ENCODE measurements at places on chromosomes 1 and 21.

DNA sequence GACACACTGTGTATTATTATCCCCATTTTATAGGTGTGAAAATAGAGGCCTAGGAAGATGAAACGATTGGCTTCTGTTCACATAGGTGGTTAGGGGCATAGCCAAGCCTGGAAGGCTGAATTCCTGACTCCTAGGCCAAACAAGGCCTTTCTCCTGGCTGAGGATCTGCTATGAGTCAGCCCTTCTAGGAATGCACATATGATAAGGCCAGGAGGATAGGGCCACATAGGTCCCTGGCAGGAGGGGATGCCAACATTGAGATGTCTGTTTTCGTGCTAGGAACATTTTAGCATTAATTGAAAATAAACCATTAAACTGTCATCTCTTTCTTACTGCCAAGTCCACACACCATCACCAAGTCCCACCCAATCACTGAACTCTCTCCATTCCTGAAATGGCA, 9.2 kb downstream of the CSMD2 start:
- DNase-seq: no peak

DNA sequence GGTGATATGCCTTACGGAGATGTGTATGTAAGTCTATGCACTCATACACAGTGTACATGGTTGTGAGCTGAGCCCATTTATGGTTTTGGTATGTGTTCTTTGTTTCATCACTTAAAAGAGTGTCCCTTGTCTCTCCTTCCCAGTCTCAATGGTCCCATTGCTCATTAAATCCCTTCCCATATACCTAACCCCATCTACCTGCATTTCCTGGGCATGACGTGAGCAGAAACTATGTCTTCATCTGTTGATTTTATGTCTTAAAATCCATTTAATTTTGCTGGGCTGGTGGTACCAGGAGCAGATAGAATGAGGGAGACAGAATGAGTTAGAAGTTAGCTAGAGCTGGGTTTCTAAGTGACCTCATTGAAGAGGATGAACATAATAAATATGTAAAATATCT, 44.8 kb downstream of the ADAMTS1 start:
- no peak for DNase-seq

GRCh38 chr21:31354122-31354521, 10.1 kb upstream of the TIAM1 start:
- DNase-seq: no peak

- no peak for DNase-seq
These were observed 129.4 kb downstream of the MRPS6 start for GRCh38 chr21:34202553-34203372.

DNA sequence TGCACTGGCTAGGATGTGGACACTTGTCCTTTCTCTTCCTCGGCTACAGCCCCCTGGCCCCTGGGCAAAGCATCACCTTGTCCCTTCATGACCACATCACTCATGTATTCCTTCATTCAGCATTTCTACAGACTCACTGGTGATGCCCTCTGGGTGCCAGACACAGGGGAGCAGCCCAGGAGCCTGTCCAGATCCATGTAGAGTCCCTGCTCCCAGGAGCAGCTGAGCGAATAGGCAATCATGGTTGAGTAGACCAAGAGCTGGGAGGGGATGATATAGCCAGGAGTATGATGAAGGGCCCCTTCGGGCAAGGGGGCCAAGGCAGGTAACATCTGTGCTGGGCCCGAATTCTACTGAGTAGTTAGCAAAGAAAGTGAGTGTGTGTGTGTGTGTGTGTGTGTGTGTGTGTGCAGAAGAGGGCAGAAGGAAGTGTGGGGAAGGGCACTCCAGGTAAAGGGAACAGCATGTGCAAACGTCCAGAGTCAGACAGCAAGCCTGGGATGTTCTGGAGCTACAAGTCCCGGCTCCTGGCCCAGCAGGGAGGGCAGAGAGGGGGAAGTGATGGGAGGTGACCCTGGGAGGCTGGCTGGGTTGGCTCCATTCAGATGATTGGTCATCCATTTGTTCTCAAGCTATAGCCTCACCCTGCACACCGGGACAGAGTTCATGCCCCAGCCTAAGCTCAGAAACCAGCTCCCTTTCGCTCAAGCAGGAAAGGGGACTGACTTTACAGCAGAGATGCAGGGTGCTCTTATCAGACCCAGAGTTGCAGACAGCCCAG, 21.0 kb upstream of the PIK3CD start:
- DNase-seq: no peak

GRCh38 chr1:41954533-41954944, 35.8 kb upstream of the HIVEP3 start:
- no peak for DNase-seq

- DNase-seq: no peak
These were observed 41.7 kb downstream of the PSMG1 start for GRCh38 chr21:39141502-39141901.

DNA sequence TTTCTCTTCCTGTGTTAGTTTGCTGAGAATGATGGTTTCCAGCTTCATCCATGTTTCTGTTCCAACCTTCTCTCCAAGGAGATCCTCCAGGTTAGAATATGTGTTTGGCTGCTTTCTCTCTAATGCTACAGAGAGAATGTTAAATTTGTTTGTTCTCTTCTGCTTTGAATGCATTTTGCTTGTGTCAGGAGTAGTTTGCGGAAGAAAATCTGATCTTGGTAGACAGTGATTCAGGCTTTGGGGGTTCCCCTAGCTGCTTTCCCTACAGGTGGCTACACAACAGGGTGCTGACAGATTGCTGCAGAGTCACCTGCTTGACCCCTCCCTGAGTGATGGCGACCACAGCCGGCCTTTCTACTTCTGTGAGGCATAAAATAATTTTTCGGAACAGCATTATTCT, 41.8 kb downstream of the MACO1 start:
- DNase-seq: no peak

DNA sequence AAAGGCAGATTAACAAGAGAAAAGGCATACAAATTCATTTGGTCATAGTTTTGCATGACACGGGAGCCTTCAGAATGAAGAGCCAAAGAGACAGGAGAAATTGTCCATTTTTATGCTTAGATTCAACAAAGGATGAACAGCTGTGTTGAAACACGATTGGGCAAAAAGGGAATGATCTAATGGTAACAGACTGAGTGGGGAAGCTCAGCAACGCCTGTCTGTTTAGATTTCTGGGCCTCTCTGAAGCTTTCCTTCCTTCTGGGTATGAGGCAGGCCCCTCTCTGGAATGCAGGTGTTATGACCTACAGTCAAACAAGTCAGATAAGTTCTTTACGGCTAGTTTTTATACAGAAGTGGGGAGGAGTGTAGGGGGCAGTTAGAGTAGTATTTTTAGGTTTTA, 154.6 kb downstream of the RGS7 start:
- DNase-seq: no peak

DNA sequence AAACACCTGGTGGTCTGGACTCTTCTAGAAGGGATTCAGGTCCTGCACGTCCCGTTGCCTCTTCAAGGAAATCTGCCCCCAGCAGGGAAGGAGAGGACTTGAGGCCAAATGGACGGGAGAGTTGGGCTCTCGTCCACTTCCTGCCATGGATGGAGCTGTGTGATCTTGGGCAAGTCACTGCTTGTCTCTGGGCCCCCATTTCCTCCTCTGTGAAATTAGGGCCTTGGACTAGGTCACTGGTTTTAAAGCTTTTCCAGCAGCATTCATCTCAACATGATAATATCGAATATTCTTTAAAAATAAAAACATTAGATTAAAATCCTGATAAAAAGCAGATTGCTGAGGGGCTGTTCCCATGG, 26.9 kb downstream of the LHX4 start:
- DNase-seq: no peak

- no peak for DNase-seq
These were observed 329.8 kb upstream of the BEND5 start for GRCh38 chr1:49106445-49106844.

DNA sequence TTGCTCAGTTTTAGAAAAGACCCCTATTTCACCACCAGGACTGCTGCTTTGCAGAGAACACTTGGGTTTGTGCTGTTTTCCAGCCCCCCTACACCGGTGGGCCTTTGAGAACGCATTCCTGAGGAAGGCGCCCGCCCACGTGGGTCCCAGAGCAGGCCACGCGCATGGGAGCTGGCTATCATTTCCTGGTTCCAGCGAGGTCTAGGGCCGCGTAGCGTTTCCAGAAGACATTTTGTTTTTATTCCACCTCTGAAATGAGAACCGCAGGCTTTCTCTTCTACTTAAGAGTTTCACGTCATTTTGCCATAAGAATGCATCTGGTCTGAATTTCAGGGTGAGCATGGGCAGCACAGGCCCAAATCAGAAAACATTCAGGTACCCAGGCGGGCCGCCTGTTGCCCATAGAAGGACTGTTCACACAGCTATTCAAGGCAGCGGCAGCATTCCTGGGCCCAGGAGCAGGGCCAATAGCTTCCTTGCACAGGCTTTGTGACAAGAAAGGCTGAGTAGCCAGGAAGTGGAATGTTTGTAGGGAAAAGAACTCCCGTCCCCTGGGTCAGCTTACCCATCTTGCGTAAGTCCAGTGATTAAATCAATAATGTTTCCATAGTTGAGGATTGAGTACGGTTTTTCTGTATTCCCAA, 1.4 kb upstream of the KLHL21 start:
- no peak for DNase-seq

GRCh38 chr21:42079008-42079938, 8.2 kb downstream of the UMODL1 start:
- DNase-seq: no peak

DNA sequence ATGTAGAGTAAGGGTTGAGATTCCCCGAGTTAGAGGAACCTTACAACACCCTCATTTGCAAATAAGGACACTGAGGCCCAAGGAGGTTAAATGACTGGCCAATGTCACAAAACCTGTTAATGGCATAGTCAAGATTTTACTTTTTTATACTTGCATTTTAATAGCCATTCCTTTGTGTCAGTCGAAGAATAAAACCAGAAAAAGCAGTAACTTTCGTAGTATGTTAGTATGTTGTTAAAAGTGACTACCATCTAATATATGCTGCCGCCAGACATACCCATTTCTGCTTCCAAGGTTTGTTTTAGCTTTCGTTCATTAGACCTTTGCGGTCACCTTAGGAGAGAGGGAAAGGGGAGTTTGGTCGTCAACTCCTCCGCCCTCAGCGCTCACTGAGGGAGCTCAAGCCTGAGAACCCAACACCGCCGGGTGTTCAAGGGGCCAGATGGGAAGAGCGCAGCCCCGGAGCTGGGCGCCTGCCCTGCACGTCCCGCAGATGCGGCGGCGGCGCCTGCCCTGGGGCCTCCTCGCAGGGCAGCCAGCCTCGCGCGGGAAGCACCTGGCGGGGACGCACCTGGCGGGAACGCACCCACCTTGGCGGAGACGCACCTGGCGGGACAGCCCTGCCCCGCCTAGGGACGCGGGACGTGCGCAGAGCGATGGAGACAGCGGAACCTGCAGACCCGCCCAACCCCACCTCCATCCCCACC, 466 bp downstream of the VPS26C start:
- DNase-seq: no peak

DNA sequence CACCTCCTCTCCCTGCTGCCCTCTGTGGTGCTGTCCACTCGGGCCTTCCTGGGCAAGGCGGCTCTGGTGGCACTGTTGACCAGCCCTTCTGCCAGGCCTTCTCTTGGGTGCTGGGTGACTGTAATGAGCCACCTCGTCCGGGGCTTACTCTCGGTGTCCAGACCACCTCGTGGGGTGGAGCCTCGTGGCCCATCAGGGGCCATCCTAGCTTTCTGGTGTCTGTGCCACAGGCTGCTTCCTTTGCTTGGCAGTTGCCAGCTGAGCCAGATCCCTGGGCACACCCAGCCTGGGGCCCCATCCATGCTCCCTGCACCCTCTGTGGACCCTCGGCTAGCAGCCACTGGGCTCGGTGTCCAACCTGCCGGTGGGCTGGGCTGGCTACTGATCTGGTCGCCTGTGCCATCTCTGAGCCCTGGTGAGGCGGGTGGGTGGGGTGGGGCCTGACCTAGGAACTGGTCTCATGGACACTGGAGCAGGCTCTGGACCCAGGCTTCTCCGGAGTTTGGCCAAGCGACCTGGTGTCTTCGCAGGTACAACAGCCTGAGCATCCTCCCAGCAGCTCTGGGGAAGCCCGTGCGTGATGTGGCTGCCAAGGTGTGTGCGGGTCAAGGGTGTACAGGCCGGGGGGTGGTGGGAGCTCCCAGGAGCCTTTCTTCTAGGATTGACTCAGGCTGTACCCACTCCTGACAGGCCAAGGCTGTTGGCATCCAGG, 1.4 kb downstream of the PRXL2B start:
- DNase-seq: no peak

DNA sequence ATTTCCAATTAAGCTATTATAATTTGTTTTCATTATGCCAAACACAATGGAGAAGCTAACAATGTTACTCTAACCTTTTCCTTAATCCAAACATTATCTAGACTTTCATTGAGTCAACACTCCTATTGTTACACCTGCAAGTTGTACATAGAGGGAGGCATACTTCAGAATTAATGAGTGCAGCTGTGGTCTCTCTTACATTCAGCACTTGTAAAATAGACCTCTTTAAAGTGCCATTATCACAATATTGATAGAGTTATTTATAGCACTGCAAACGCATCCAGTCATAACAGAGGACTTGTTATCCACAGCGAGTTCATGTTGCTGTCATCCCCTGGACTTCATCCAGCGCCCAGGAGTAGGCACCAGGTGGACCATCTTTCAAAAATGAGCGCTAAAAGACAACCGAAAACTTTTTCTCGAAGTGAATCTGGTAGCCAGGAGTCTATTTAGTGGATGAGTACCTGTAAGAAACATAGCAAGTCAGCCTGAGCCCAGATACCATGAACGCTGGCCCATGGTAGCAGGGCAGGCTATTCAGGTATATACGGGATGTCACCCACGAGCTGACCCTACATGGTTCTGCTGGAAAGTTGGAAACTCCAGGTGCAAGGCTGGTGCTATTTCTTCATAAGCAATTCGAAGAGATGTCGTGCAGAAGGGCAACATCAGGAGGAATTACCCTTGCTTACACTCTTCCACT, 70.6 kb upstream of the NFIA start:
- no peak for DNase-seq

DNA sequence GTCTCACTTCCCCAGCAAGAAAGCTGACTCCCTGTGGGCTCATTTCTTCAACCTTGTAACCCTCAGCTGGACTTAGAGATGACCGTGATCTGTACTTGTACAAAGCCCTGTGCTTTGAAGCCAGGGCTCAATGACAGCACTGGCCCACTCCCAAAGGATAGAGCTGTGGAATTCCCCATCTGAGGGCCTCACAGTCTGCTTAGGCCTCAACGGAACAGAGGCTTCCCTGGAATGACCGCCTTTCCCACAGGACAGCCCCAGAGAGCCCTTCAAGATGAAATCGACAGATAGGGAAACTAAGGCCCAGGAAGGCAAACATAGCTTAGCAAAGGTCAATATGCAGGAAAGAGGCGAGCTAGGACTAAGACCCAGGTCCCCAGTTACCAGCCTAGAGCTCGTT, 11.5 kb downstream of the SLC9A1 start:
- DNase-seq: no peak

- no peak for DNase-seq
These were observed 123.4 kb downstream of the ATP6V1G3 start for GRCh38 chr1:198417039-198417438.

Measured in vagina (tissue), 2 donors.